A673 (cell line): ENCODE measurements at places on chromosomes 7 and 10.

- peak; percentile 73 for DNase-seq
Observed at GRCh38 chr7:128322040-128322643, 21.6 kb downstream of the RBM28 start.

GRCh38 chr7:1219498-1219897, 13.2 kb upstream of the UNCX start:
- DNase-seq, result no peak

DNA sequence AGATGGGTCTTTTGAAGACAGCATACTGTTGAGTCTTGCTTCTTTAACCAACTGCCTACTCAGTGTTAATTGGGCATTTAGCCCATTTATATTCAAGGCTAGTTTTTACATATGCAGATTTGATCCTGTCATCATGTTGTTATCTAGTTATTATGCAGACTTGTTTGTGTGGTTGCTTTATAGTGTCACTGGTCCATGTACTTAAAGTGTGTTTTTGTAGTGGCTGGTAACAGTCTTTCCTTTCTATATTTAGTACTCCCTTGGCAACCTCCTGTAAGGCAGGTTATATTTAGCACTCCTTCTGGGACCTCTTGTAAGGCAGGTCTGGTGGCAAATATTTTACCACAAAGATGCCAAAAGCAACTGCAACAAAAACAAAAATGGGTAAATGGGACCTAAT, 66.7 kb downstream of the TES start:
- no peak for DNase-seq

DNA sequence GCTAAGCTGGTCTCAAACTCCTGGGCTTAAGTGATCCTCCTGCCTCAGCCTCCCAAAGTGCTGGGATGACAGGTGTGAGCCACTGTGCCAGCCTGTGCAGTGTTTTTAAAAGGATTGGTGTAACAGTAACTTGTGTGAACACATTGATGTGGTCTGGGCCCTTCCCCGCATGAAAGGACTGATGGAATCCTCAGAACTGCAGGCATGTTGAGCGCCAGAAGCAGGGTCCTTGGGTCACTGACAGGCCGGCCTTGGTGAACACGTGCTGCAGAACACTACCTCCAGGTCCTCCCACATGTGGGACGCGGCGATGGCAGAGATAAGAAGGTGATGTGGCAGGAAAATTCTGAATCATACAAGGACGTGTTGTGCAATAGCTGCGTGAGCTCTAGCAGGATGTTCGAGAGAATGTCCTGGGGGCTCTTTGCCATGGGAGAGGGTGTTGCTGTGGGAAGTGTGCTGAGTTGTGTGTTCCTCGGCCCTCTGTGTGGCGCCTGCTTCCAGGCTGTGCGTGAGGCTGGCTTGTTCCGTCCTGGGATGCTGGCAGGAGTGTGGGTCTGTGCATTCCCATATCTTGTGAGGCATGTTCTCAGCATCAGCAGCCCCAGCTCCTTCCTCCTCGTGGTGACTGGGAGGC, 68.2 kb downstream of the DNAJB6 start:
- DNase-seq, result no peak

- DNase-seq, result no peak
Observed at GRCh38 chr10:93678805-93679587, 23.4 kb downstream of the FRA10AC1 start.

DNA sequence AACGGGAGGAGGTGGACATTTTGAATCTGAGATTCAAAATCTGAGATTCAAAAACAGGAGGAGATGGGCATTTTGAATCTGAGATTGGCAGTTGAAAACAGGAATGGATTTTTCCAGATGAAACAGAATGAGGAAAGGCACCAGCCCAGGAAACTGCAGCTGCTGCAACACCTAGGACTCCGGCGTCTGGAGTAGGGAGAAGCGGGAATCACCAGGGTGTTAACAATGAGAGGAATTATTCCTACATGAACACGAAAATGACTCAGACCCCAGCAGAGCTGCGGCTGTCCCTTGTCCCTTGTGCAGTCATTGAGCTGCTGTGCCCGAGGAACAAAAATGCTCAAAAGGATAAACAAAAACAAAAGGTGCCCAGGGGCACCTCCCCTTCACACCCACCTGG, 59.9 kb upstream of the KAT6B start:
- DNase-seq, result no peak

DNA sequence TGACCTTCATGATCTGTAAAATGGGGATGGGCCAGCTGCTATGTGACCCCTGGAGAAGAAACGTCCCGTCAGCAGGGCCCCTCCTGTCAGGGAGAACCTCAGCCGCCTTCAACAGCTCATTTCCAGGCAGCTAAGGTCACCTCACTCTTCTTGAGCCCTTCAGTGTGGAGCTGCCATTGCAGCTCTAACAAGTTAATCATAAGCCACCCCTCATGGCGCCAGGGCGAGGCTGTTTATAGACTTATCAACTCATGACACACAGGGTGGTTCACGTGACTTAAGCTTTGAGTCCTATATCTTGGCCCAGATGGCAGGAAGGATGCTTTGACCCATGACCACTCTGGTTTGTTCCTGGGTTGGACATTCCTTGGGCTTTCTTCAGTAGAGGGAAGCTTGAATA, 315.1 kb downstream of the TNS3 start:
- no peak for DNase-seq

DNA sequence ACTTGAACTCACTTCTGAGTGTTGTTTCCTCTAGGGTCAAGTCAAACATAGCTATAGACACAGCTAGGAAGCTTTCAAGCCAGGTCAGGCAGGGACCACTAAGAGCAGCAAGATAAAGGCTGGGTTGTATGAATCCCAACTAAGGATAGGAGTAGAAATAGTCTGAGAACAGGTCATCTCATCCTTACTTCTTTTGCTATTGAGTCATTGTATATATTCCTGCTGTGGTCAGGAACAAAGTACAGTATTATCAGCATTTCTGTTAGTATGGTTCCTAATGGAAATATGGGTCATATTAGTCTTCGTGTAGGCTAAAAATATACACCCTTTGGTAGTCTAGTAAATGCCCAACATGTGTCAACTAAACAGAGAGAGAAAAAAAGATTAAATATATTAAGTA, 145.3 kb downstream of the BTAF1 start:
- no peak for DNase-seq

DNA sequence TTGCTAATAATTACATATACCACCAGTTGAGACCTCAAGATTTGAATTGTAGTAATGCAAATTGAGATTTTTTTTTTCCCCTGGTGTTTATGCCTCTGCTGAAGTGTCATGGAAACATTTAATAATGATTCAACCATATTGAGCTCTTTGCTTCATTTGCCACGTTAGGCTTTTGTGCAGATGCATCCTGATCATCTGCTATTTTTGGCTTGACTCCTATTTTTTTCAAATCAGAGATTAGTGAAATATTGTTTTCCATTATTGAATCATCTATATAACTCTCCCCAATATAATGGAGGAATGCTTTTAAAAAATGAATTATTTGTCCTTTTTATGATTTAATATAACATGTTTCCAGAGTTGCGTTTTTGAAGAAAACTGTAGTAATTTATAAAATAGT, 115.1 kb downstream of the SRI start:
- no peak for DNase-seq

- peak; percentile 54 for DNase-seq
Observed at GRCh38 chr10:112811741-112812551, 138.1 kb upstream of the TCF7L2 start.
